Fibroblast of villous mesenchyme (primary cell): ENCODE measurements at places on chromosomes 2 and 18. TPM values are rescaled to one million over a fixed set of nuclear protein-coding genes. Genes with fewer than 3 reads are reported as not detected.

Gene DNAJC5G
- total RNA-seq: not detected in 2 replicates

Gene CHRND
- total RNA-seq: not detected in 2 replicates

Gene MORN2
- total RNA-seq: 10.8 and 13.5 TPM in 2 replicates

Gene LYG2
- total RNA-seq: not detected in 2 replicates

Gene HOXD4
- 5.5 and 7.8 TPM in 2 replicates for total RNA-seq

Gene DLX2
- under 0.01 TPM in 2 replicates for total RNA-seq

Gene RGPD6
- total RNA-seq: 27.7 and 51.0 TPM in 2 replicates

Gene RFTN2
- total RNA-seq: 4.7 and 6.4 TPM in 2 replicates

Gene DSG3
- under 0.01 TPM in 2 replicates for total RNA-seq
